Neural crest cell (in vitro differentiated cells): ENCODE measurements at places on chromosomes 2 and 18.

- no peak for DNase-seq
These were observed 32.1 kb downstream of the MAP4K4 start for GRCh38 chr2:101729521-101730190.

- DNase-seq: no peak
These were observed 11.8 kb downstream of the GULP1 start for GRCh38 chr2:188303363-188304031.

GRCh38 chr2:215565897-215566296, 130.0 kb upstream of the FN1 start:
- DNase-seq: no peak

- DNase-seq: no peak
These were observed 398.4 kb downstream of the METTL4 start for GRCh38 chr18:2172881-2173280.

- DNase-seq: peak; percentile 80
These were observed 11.8 kb downstream of the GAREM2 start for GRCh38 chr2:26184555-26185303.

DNA sequence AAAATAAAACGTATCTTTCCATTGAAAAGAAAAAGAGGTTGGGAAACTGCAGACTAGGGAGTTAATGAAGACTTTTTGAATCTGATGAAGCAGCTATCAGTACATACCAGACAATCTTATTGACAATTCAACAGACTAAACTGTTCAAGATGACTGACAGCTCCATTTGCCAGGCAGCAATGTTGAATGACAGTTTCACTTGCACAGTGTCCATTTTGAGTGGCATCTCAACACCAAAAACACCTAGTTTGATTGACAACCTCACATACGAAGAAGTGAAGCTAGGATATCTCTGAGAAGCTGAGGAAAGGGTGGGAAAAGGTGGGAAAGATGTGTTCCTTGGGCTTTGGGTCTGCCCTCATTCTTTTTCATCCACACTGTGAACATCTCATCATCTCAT, 315.0 kb upstream of the SYT4 start:
- DNase-seq: no peak

DNA sequence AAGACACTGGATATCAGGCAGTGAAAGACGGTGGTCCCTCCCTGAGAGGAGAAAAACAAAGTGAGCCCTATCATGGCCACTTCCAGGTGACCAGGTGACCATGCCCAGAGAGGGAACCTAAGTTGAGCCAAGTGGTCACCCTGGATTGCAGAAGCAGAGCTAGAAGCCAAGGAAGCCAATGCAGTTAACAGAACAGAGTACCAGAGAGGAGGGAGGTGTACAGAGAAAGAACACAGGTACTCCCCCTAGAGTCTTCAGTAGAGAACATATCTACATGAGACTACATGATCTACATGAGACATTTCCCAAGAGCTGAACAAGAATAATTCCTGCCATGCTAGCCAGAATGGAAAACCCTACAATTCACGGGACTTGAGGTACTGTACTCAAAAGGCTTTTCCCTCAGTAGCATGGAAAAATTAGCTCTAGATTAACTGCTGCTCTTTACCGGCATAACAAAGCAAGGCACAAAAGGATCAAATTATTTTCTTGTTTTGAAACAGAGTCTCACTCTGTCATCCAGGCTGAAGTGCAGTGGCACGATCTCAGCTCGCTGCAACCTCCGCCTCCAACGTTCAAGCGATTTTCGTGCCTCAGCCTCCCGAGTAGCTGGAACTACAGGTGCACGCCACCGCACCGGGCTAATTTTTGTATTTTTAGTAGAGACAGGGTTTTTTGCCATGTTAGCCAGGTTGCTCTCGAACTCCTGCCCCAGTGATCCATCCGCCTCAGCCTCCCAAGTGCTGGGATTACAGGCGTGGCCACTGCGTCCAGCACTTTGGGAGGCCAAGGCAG, 23.5 kb downstream of the ROCK2 start:
- DNase-seq: no peak
